ENCODE measurements at places on chromosomes 3 and 15.
A peak's percentile ranks its signal among the peaks of the same experiment; 100 is the strongest.

GRCh38 chr15:101502572-101503295, 13.2 kb upstream of the PCSK6 start:
- DNase-seq, result no peak

GRCh38 chr15:72078887-72079286, 39.1 kb downstream of the MYO9A start:
- DNase-seq, result no peak

- DNase-seq, result no peak
Measured at GRCh38 chr3:54681706-54682105, 246.2 kb downstream of the LRTM1 start.

- no peak for DNase-seq
Measured at GRCh38 chr3:4139462-4140140, 163.6 kb upstream of the SETMAR start.

DNA sequence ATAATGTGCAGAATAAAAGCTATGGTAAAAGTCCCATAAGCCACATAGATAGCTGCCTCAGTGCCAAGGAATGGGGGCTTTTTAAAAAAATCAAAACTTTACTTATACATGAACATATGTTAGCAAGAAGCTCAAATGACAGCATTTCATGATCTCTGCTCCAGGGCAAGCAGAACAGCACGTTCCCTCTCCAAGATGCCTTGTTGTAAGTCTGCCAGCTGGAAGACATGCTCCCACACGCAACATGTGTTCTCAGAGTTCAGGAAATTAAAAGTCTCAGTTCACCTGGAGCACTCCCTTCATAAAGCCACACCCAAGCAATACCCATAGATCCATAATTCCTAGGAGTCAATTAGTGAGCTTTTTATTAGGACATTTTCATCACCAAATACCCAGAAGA, 52.2 kb downstream of the ABI3BP start:
- DNase-seq, result no peak

DNA sequence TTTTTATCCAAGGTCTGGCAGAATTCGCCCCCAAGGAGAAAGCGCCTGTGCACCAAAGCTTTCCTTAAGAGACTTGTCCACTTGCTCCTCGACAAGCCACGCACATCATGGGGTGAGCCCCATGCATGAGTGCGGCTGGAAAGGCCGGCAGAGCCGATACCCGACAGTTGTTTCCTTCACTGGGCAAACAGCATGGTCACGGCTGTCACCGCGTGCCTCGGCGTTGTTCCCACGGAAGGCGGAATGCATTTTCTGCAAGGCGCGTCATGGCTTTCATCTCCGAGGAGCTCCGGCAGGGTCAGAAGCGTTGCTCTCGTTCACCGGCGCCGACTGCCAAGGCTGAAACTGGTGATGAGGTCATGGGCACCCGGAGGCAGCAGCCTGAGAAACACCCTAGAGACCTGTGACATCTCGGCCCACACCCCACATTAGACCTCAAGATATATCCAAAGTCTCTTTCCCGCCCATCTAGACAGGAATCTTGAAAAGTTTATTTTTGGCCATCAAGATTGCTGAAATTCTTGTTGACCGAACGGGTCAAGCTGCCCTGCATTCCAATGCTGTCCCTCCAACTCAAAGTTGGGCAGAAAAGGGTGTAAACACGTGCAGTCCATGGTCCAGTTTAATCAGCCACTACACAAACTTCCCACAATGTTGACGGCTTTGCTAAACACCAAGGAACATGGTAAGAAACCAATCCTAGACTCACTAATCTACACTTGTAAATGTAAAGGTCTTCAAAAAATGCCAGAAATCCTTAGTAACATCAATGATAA, 604 bp upstream of the TJP1 start:
- peak; percentile 60 for DNase-seq

DNA sequence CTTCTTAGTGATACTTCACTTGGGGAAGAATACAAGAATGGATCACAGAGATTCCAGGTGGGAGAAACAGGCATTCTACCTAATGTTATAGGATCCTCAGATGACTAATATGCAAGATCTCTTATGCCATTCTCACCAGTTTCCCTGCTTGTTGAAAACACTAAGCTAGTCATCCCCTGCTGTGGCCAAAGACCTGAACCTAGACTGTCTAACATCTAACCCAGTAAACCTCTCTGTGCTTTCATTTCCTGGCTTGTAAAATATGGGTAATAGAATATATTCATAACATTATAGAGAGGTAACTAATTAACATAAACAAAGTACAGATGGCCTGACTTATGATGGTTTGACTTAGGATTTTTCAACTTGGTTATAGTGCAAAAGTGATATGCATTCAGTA, 776.3 kb downstream of the TUSC7 start:
- DNase-seq, result no peak

GRCh38 chr15:49223536-49224274, 53.7 kb downstream of the GALK2 start:
- DNase-seq, result no peak

DNA sequence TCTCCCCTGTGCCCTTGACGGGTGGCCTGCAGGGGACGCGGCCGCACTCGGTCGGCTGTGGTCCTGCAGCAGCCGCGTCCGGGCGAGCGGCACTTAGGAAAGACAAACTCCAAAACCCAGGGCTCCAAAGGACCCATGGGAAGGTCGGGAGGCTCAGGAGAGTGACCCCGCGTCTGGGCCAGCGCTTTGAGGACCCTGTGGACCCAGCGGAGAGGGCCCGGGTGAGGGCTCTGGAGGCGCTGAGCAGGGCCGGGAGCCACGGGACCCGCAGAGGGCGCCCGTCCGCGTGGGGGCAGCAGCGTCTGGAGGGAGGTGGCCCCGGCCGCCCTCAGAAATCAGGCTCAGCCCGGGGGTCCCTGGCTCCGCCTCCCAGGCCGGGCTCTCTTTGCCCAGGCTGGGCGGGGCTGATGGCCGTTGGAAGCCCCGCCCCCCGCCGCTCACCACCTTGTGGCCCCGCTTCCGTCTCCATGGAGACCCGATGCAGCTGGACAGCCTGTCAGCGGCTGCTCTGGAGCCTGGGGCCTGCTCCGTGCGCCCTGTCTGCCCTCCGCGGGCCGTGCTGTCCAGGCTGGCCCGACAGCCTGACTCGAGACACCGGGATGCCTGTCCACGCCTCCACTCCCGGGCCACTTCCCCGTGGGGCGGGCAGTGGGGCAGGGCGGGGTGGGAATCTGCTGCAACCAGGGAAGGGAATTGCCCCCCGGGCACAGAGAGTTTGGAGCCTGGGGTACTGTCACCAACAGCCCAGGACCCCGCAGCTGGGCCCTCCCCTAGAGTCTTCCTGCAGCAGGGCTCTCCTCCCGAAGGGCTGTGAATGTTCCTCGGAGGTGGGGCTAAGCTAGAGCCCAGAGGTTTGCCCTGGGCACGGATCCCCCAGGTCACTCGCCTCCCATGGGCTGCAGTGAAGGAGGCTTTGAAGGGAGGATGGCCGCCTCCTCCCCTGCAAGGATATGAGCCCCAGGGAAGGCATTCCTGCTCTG, 34.8 kb upstream of the RPL32 start:
- DNase-seq, result no peak

- DNase-seq, result no peak
Measured at GRCh38 chr15:85623315-85624049, 171.2 kb downstream of the KLHL25 start.

DNA sequence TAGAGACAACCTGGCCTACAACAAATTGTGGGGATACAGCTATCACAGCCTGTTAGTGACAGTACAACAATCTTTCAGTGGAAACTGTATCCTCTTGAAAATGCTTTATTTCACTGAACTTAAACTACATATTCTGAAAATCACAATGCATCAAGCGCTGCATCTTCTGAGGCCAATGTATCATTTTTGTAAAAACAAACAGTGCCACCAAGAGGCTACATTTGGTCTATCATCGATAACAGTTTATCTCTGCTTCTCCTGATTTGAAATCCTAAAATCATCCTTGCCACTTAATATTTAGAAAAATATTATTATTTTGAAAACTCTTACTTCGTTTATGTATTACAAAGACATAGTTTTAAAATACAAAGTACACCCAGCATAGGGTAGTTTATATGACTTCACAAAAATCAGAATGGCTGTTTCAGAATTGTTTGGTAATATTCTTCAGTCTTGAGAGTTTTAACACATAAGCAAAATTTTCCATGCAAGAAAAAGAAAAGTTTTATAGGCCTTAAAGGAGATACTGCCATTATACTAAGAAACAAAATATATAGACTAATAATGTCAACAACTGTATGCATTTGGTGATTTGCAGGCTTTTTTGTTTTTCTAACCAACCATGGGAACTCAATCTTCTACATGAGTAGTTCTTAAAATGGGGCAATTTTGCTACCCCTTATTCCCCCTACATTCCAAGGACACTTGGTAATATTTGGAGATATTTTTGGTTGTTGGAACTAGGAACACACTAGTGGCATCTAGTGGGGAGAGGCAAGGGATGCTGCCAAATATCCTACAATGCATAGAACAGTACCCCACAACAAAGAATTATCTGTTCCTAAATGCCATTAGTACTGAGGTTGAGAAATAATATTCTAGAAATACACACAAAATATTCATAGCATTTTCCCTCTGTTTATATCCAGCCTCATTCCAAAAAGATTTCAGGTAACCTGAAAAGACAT, 42.3 kb downstream of the WDR72 start:
- DNase-seq, result peak; percentile 58

DNA sequence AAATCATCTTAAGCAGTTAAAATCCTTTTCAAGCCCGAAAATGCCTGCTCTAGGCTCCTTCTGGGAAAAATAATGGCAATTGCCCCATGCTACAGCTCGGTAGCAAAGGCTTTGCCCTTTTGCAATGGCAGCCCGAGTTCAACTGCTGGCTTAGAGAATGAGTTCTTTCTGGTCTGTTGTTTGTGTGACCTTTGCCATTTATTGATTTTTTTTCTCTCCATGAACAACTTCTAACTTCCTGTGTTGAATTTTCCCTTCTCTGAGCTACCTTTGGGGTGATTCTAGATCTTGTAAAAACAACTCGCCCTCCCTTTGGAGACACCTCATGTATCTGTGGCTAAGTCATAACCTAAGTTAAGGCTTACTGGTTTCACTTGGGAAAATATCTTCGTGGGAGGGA, 139.3 kb downstream of the PLCH1 start:
- no peak for DNase-seq

- DNase-seq, result no peak
Measured at GRCh38 chr3:141996437-141996836, 120.0 kb downstream of the ATP1B3 start.

- DNase-seq, result no peak
Measured at GRCh38 chr3:184241447-184242296, 7.1 kb downstream of the ALG3 start.

DNA sequence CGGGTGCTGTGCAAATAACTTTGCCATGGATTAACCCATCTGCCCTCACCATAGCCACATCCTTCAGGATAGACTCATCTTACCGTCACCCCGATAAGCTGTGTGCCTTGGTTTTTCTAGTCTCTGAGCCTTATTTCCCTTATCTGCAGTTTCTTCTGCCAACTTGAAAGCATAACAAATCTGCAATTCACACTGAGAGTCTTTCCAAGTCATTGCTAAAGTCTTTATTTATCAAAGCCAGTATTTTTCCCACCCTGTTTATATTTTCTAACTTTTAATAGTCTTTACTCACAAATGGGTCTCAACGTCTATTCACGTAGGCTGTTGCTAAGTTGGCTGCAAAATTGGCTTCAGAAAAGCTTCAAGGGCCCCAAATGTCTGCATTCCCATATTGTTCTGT, 61.6 kb upstream of the SUCLG2 start:
- no peak for DNase-seq

- DNase-seq, result no peak
Measured at GRCh38 chr15:63379492-63380150, 2.0 kb downstream of the CA12 start.

DNA sequence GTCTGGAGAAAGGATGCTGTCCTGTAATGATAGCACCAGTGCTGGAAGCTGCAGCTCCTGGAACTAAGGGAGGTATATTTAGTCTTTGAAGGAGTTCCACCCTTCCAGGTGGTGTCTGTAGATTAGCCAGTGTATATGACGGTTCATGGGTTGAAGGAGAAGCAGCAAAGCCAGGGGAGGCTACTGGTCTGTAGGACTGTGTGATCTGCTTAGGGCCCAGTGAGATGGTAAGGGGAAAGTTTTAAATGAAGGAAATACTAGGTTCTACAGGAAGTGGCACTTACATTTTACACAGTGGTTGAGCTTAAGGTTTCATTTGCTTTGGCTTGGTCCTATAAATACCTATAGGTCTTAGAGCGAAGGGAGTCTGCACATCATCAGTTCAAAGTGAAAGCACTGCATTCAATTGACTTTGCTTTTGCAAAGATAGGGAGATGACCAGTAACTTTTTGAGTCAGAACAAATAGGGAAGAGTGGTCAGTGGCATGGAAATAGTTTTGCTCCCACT, 5.6 kb downstream of the SLC25A38 start:
- DNase-seq, result no peak
